Muscle of arm (tissue), 14 donors: ENCODE measurements at places on chromosomes 5 and 9. TPM values are rescaled to one million over a fixed set of nuclear protein-coding genes. Genes with fewer than 3 reads are reported as not detected.

DNA sequence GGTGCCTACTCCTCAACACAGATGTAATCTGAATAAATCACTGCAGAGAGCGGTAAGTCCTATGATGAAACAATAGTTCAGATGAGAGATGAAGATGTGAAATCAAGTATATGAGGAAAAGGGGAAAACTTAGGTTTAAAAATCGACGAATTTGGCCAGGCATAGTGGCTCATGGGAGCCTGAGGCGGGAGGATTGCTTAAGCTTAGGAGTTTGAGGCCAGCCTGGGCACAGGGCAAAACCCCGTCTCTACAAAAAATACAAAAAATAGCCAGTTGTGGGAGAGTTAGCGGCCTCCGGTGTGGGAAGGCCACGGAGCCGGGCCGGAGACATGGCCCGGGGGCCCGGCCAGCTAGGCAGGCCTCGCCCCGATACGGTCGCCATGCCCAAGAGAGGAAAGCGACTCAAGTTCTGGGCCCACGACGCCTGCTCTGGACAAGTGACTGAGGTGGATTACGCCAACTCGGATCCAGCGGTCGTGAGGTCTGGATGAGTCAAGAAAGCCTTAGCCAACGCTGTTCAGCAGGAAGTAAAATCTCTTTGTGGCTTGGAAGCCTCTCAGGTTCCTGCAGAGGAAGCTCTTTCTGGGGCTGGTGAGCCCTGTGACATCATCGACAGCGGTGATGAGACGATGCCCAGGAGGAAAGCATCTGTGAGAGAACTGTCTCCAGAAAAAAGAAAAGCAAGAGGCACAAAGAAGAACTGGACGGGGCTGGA lies 62.8 kb upstream of the SUB1 start:
- DNase-seq = no peak

GRCh38 chr5:158923799-158924551 lies 175.7 kb downstream of the EBF1 start:
- no peak for DNase-seq

DNA sequence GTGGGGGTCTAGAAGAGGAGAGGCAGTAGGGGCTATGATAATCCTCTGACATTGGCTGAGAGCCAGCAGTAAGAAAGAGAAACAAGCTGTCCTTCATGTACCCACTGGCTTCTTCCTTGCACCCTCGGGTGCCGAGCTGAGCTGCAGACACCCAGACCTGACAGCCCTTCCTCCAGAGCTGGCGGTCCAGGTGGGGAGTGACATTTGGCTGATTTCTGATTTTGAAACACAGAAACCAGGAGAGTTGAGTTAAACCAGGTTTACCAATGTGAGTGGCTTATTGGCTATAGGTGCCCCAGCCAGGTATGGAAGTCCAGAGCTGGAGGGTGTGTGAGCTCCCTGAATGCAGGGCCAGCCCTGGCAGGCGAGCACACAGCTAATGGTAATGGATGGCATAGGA lies 59.2 kb downstream of the GADD45G start:
- DNase-seq = no peak

GRCh38 chr5:143572671-143573070 lies 169.2 kb upstream of the NR3C1 start:
- no peak for DNase-seq

Gene MOB3B
- 2.9 TPM for polyA plus RNA-seq

Gene NEURL1B
- polyA plus RNA-seq = 36.0 TPM

DNA sequence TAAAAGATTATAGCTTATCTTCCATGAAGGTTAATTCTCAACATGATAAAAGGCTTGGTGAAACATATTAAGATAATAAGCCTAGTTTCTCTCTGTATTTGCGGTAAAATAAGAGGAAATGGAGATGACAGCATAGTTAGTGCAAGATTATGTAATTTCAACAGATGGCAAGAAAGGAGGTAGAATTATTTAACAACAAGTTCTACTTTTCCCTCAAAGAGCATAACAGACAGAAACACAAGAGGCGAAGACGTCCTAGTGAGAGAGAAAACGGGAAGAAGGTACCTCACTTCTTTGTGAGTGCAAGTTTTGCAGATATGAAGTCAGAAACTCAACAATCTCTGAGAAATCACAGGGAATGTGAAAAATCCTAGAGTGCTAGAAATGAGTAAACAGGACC lies 144.8 kb upstream of the ADCY2 start:
- DNase-seq = no peak

GRCh38 chr9:78609450-78609849 lies 312.5 kb downstream of the PSAT1 start:
- DNase-seq = no peak

Gene TEK
- 16.8 TPM for polyA plus RNA-seq

DNA sequence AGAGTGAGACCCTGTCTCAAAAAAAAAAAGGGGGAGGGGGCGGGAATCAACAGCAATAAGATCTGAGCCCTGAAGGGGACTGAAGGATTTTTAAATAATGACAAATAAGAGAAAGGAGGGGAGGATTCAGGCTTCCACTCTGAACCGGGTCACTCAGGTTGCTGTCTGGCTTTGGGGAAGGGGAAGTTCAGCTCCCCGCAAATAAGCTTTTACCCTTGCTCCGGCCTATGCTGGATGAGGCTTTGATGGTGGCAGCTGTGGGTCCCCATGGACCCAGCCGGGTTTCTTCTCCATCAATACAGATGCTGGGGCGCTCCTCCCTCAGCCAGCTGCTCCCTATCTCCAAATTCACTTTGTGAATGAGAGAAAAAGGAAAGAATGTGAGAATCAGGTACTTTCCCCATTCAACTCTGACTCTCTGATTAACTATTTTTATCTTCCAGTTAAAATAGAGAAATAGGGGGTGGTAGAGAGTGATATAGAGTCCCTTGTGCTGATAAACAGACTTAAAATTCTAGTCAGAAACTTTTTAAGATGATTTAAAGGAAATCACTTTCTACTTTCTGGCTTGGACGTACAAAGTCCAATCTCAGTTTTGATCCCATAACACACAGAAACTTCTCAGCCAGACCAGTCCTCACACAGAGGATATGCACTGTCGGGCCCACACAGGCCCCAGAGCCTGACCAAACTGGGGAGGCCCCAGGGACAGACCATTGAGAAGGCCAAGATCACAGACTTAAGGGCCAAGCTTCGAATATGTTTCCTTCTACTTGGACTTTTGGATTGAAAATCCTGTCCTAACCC lies 39.6 kb downstream of the C5orf15 start:
- no peak for DNase-seq

Gene WNK2
- 12.0 TPM for polyA plus RNA-seq

- no peak for DNase-seq
Measured at GRCh38 chr9:91150998-91151717, 210.6 kb downstream of the AUH start.

DNA sequence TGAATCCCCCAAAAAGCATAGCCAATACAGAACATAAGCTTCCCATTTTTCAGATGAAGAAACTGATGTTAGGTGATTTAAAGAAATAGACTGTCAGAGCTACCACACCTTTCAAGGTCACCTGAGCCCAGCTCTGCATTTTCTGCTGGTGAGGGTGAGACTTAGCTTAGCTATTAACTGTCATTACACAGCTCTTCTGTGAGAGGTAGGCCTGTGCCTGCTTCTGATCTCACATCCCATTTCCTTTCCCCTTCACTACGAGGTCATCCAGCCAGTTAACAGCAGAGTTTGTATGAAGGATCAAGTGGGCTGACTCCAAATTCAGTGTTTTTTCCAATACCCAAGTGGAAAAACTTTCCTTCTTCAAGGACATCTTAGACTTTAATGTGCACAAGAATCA lies 528.6 kb upstream of the CLINT1 start:
- DNase-seq = no peak
